PC-9 (cell line): ENCODE measurements at places on chromosomes 7 and 10. TPM values are rescaled to one million over a fixed set of nuclear protein-coding genes. Genes with fewer than 3 reads are reported as not detected.
A peak's percentile ranks its signal among the peaks of the same experiment; 100 is the strongest.

DNA sequence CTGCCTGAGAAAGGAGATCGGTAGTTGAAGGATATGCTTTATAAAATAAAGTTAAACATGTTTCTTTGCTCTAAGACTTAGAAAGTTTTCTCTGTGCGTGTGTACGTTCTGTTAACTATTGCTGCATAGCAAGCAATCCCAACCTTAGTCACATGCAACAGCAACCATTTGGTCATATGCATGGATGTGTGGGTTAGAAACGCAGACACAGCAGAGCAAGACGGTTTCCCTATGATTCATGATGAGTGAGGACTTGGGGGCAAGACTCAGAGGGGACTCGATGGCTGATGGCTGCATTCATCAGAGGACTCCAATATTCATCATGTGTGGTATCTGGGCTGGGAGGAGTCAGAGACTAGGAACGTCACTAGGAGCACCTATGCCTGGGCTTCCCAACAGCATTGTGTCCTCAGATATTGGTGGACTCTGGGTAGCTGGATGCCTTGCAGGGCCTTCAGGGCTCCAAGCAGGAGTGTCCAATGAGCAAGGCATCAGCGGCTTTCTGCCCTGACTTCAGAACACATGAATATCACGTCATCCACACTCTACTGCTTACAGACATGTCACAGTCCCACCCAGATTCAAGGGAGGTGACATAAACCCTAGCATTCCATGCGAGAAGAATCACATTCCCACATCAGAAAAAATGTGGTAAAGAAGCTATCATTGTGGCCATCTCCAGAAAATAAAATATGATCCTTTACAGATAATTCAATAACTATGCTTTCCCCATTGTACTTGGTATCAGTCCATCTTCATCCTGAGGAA is 731.2 kb downstream of the TNS3 start:
- no peak for DNase-seq

GRCh38 chr10:102468683-102469082 is 17.3 kb upstream of the C10orf95 start:
- DNase-seq, result no peak

DNA sequence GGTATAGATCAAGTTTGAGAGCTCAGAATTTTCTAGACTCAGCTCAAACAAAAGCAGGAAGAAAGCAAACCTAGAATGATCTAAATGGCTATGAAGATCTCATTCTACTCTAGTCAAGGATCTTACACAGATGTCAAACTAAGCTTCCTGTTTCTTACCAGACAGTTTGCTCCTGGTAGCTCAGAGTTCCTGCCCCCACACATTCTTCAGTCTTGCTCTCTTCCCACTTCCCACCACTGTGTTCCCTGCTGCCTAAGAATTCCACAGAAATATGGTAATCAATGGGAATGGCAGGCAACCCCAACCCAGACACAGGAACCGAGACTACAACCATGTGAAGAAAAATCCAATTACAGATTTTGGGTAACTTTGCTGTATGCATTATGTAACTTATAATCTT is 133.4 kb upstream of the PTN start:
- DNase-seq, result no peak

- no peak for DNase-seq
These were observed 116.1 kb downstream of the FANK1 start for GRCh38 chr10:126012485-126012884.

DNA sequence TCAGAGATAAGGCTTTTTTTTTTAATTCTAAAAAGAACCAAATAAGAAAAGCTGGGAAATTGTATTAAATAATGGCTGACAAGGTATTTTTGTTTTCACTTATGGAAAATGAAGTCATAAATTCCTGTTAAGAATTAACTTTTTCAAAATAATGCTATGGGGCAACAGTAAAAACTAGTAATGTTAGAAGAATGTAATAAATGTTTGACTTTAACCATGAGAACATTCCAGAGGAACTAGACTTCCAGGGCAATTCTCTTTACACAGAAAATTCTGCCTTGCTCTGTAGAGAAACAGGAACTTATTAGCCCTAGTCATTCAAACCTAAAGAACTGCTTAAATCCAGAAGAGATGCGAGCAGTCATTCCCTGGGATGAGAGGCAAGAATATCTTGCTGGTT is 571.1 kb downstream of the IPMK start:
- DNase-seq, result peak; percentile 67

- no peak for DNase-seq
These were observed 1.3 kb upstream of the CCDC136 start for GRCh38 chr7:128790315-128791041.

- DNase-seq, result no peak
These were observed 54.0 kb upstream of the NMT2 start for GRCh38 chr10:15222511-15222910.

GRCh38 chr7:96100737-96101136 is 221.2 kb downstream of the SLC25A13 start:
- DNase-seq, result no peak

DNA sequence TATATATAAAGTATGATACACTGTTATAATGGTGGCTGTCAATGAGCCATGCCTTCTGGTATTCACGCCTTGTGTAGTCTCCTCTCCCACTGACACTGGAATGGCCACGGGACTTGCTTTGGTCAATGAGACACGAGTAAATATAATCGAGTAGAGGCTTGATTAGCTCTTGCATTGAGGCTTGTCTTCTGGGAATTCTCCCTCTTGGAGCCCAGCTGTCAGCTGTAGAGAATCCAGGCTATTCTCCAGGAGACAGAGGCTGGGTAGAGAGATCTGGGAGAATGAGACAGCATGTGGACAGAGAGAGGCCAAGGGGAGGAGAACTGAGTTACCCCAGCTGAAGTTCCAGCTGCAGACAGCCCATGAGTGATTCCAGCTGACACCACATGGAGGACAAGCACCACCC is 25.2 kb upstream of the PLCE1 start:
- no peak for DNase-seq

DNA sequence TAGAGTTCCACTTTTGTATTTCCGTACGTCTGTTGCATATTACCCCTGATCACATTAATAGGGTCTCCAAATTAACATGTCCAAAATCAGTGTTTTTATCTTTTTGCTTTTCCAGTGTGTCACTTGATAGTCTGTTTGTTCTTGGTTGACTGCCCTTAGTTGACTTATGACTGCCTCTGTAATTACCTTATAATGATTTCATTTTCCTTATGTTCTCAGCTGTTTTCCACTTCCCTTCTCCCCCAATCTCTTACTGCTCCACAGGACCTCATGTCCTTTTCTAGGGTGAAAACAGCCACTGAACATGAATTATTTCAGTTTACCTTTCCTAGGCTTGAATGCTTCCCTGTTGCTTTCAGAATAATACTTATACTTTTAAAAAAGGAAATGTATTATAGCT is 54.7 kb downstream of the MAPK8 start:
- DNase-seq, result no peak

GRCh38 chr10:42513921-42514320 is 124.4 kb downstream of the ZNF33B start:
- DNase-seq, result no peak

- peak; percentile 61 for DNase-seq
These were observed 28.5 kb upstream of the TOMM7 start for GRCh38 chr7:22851145-22851544.

- DNase-seq, result no peak
These were observed 520.4 kb upstream of the CELF2 start for GRCh38 chr10:10497245-10497644.

- DNase-seq, result no peak
These were observed 25.3 kb downstream of the TNS3 start for GRCh38 chr7:47556511-47557180.

GRCh38 chr10:50511492-50512213 is 112.1 kb downstream of the SGMS1 start:
- DNase-seq, result peak; percentile 98

DNA sequence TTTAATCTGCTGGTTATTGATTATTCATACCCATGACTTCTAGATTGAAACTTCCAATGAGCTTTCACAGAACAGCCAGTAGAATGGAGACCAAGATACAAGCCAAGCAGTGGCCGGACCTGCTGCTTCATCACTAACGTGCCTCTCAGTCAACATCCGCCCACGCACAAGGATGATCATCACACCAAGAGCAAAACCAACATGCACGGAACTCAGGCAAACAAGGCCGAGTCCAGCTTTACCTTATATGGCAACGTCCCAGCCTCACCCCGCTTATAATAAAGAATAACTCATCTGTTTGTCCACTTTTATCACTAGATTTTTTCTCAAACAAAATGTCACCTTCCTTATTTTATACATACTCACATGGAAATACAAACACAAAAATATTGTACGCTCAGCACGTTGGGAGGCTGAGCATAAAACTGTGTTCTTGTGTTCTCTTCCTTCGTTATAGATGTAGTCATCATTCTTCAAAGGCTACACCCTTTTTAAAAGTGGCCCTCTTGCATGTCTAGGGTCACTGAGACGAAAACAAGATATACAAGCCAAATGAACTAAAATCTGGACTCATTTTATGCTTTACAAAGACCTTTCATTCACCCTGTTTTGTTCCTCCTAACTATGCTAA is 122.7 kb downstream of the SFMBT2 start:
- no peak for DNase-seq

DNA sequence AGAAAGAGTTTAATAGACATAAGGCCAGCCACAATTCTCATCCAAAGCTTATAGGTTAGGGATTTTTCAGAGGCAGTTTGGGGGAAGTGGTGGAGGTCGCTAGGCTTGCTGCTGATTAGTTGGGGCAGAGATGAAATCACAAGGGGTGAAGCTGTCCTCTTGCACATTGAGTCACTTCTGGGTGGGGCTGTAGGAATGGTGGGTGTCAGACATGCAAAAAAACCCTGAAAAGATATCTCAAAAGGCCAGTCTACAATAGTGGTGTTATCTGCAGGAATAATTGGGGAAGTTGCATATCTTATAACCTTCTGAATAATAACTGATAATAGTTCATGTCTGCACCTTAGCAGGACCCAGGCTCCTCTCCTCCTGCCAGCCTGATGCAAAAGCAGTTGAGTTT is 2.1 kb downstream of the FAM24B start:
- no peak for DNase-seq

DNA sequence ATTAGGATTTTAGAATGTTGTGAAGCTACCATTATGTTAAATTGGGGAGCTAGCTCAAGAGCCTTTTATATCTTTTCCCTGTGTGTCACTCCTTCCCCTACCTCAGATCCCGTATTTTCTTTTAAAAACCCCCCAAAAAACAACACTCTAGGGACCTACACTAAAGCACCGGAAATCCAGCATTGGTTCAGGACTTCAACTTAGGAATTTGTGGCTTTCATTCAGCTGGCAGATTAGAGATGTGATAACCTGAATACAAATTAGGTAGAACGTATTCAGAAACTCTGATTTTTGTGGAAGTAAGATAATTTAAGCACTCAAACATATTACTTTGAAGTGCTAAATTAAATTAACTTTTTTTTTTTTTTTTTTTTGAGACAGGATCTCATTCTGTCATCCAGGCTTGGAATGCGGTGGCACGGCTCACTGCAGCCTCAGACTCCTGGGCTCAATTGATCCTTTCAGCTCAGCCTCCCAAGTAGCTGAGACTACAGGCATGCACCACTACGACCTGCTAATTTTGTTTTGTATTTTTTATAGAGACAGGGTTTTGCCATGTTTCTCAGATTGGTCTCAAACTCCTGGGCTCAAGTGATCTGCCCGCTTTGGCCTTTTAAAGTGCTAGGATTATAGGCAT is 6.8 kb downstream of the TBC1D12 start:
- DNase-seq, result no peak

GRCh38 chr7:124250297-124251034 is 217.6 kb upstream of the TMEM229A start:
- DNase-seq, result no peak

- DNase-seq, result no peak
These were observed 25.8 kb downstream of the TWIST1 start for GRCh38 chr7:19091550-19092200.

- no peak for DNase-seq
These were observed 182.0 kb downstream of the TCERG1L start for GRCh38 chr10:131129544-131129943.

- DNase-seq, result no peak
These were observed 1.2 kb downstream of the PURB start for GRCh38 chr7:44883961-44884620.

Gene LHFPL3
- total RNA-seq, result not detected in 2 replicates

Gene RTKN2
- 16.1 and 18.5 TPM in 2 replicates for total RNA-seq

Gene ASIC3
- total RNA-seq, result 7.6 and 10.5 TPM in 2 replicates

Gene PRKCQ
- 4.0 and 5.3 TPM in 2 replicates for total RNA-seq

Gene HOGA1
- total RNA-seq, result 3.4 and 4.4 TPM in 2 replicates

Gene BCL7B
- 57.1 and 70.4 TPM in 2 replicates for total RNA-seq

Gene UPK3BL1
- 39.8 and 52.0 TPM in 2 replicates for total RNA-seq

Gene COX19
- total RNA-seq, result 28.9 and 29.3 TPM in 2 replicates

Gene LLCFC1
- not detected in 2 replicates for total RNA-seq

Gene FRAT2
- 11.0 and 13.0 TPM in 2 replicates for total RNA-seq

Gene SEMA3E
- 1.8 and 2.1 TPM in 2 replicates for total RNA-seq

Gene POLD2
- 217 and 249 TPM in 2 replicates for total RNA-seq

Gene H2BK1
- total RNA-seq, result not detected in 2 replicates

Gene TET1
- 1.9 and 2.4 TPM in 2 replicates for total RNA-seq

Gene KIAA1549
- 20.2 and 26.6 TPM in 2 replicates for total RNA-seq
